ENCODE measurements at places on chromosomes 16 and 17.

DNA sequence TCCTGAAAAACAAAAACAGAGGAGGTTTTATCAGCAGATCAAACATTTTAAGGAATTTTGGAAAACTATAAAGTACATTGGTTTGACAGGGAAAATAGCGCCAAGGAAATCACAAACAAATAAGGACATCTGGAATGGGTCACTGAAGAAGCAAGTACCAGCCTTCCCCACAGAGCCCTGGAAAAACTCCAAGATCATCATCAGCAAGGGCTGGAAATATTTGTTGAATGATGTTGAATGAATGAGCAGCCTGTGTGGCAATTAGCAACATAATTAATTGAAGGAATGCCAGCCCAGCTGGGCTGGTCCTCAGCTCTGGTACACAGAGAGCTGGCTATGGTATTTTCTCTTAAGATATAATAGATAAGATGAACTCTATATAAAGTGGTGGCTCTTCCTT lies 290.4 kb downstream of the HS3ST3A1 start:
- peak; percentile 13 for DNase-seq

- no peak for DNase-seq
Measured at GRCh38 chr16:27291106-27291505, 22.5 kb upstream of the NSMCE1 start.

DNA sequence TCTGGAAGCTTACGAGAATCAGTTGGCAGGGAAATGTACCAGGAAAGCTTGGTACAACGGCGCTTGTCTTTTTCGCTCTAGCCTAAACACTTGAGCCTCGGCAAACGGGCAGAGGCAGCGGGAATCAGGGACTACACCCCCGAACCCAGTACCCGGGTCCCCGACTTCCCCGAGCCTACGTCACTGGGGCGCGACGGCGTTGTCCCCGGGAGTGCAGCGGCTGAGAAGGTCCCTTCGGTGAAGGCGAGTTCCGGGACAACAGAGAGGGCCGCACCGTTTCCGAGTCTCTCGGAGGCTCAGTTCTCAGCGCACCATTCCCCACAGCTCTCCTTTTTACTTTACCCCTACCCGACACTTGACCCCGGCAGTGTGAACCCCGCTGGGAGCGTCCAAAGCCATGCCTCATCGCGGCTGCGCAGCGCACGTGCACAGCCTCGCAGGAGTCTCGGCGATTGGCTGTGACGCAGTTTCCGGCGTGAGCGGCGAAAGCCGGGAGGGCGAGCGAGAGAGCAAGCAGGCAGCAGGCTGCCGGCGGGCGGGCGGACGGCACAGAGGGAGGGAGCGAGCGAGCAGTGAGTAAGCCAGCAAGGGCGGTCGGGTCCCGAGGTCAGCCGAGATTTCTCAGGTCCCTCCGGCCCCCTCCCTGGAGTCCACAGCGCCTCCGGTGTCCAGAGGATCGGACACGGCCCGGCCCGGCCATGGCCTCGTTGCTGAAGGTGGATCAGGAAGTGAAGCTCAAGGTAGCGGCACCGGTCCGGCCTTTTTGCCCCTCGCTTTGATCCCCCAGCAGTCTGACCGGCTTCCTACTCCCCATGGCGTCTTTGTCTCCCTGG lies at the start of gene PSME3:
Gene PSME3, plus strand, starts transcription at position 464 of the 833 bp plus-strand sequence. Its CDS starts 235 bp downstream, at position 699.
- DNase-seq = peak; percentile 95

- DNase-seq = no peak
Measured at GRCh38 chr16:69579783-69580481, 14.2 kb downstream of the NFAT5 start.

DNA sequence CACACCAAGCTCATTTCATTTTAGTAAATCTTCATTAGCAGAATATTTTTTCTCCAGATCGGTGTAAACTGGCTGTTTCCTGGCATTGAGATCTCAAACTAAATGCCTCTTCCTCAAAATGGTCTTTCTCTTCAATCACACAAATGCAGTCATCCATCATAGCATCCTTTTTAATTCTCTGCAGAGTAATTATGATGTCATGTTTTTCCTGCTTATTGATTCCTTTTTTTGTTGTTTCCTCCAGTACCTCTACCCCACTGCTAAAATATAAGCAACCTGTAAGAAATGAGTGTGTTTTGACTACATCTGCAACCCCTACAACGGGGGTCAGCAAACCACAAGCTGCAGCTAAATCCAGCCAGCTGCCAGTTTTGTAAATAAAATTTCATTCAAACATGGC lies 65.6 kb upstream of the TOM1L1 start:
- no peak for DNase-seq

- no peak for DNase-seq
Measured at GRCh38 chr16:62929593-62929992, 893.4 kb upstream of the CDH8 start.

DNA sequence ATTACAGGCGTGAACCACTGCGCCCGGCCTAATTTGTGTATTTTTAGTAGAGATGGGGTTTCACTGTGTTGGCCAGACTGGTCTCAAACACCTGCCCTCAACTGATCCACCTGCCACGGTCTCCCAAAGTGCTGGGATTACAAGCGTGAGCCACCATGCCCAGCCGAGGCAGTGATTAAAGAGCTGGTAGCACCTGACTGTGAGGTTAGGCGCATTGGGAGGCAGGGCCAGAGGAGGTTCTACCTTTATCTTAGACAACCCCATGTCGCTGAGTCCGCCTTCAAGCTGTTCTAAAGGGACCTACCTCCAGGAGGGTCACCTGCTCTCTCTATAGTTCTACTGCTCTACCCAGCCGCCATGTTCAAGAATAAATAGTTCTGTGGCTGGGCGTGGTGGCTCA lies 8.1 kb downstream of the RSL1D1 start:
- no peak for DNase-seq
